HFF-Myc (cell line): ENCODE measurements at places on chromosomes 7 and 10.

- DNase-seq = no peak
Observed at GRCh38 chr10:112022196-112022595, 161.4 kb downstream of the GPAM start.

GRCh38 chr7:142598297-142598696 lies 151.0 kb upstream of the PRSS1 start:
- DNase-seq = no peak

GRCh38 chr7:25549271-25549921 lies 321.1 kb upstream of the NPVF start:
- DNase-seq = no peak

- DNase-seq = no peak
Observed at GRCh38 chr7:95473276-95473985, 12.3 kb upstream of the ASB4 start.

DNA sequence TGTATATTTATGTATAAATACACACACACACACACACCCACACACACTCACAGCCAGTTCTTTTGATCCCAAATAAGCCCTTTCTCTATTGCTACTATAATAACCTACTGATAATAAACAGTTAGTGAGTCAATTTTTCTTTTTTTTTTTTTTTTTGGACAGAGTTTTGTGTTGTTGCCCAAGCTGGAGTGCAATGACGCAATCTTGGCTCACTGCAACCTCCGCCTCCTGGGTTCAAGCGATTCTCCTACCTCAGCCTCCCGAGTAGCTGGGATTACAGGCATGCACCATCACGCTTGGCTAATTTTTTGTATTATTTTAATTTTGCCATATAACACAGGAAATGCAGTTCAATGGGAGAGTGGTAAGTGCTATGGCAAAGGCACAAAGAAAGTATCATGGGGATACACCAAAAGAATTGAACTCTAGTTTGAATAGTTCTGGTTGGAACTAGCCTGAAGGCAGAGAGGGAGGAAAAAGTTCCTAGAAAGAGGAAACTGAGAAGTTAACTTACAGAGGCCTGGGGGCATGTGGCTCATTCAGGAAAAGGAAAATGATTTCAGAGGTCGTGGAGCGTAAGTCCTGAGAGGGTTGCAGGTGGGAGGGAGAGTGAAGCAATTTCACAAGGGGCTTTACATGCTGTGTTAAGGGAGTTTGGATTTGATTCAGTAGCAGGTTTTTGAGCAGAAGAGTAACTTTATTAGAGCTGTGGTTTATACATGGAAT lies 44.4 kb upstream of the JCAD start:
- no peak for DNase-seq

DNA sequence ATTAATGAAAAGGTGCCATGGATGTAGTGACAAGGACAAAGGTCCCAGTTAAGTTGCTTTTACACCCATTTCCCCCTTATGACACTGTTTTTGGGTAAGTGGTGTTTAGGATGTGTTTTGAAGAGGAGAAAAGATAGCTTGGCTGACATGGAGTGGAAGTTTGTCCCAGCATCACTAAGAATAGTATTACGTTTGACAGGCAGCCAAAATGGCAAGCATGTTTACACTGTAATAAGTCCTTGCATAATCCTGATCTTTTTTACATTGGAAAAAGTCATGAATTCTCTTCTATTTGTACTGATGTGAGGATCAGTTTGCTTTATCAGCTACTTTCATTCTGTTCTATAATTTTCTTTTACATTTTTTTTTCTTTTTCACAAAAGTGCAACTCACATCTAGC lies 137.8 kb downstream of the CHRM2 start:
- no peak for DNase-seq

- DNase-seq = no peak
Observed at GRCh38 chr7:12032146-12032545, 178.9 kb upstream of the TMEM106B start.

DNA sequence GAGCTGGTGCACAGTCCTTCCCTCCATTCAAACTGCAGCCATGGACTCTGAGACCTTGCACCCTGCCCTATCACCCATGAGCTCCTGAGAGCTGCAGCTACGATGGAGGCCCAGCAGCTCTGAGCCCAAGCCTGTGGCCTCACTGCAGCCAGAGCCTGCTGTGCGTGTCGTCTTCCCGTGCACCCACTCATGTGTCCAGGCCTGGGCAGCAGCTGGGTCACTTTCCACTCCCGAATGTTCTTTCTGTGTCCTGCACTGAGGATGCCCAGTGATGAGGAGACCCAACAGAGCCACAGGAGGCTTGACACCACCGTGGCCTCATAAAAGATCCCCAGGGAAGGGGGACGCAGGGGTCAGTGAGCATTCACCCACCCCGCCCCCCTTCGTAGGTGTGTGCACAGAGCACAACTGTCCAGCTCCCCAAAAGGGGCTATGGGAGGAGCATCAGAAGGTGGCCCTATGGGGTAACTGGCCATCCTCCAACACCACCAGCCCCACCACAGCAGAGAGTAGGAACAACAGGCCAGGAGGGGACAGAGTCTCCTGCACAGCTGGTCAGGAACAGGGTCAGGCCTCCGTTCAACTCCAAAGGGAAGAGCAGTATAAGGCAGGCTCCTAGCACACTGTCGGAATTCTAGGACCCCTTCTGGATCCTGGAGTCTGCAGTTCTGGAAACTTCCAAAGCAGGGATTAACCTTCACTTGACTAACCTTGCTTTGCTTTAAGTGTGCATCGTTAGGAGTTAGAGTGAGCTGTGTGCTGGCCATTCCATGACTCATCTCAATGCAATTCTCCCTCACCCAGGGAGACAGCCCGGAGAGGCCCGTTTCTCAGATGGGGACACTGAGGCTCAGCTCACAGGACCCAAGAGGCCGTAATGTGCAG lies 52.6 kb downstream of the RASGEF1A start:
- no peak for DNase-seq
